ENCODE measurements at places on chromosomes 6 and 20.
A peak's percentile ranks its signal among the peaks of the same experiment; 100 is the strongest.

GRCh38 chr6:137171824-137172733 lies 1.4 kb downstream of the IL22RA2 start:
- no peak for DNase-seq

DNA sequence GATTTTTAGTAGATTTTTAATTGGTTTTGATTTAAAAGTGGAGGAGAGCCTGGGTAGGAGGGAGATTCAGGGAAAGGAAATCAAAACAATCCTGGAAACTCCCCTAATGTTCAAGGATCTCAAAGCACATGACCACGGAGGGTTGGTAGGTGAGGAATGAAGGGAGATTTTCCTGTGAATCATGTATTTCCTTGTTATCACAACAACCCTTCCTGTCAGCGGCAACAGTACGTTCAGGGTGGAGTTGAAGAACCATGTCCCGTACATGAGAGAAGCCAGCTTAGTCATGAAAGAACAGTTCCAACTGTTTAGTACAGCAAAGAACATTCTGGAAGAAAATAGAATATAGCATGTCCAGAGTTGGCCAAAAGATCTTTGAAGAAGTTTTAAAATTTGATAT lies 79.4 kb upstream of the SCAF8 start:
- DNase-seq: peak; percentile 50

GRCh38 chr20:60113024-60113724 lies 155.0 kb downstream of the CDH26 start:
- DNase-seq: peak; percentile 40

GRCh38 chr6:139425780-139426179 lies 51.3 kb upstream of the CITED2 start:
- DNase-seq: no peak
